ENCODE measurements at places on chromosomes 13 and 19. TPM values are rescaled to one million over a fixed set of nuclear protein-coding genes. Genes with fewer than 3 reads are reported as not detected.

MYO1F gene
- 277 TPM for total RNA-seq

CACNG7 gene
- not detected for total RNA-seq

IGFL2 gene
- total RNA-seq = not detected

DACH1 gene
- total RNA-seq = 0.13 TPM

PSG11 gene
- not detected for total RNA-seq

DNA sequence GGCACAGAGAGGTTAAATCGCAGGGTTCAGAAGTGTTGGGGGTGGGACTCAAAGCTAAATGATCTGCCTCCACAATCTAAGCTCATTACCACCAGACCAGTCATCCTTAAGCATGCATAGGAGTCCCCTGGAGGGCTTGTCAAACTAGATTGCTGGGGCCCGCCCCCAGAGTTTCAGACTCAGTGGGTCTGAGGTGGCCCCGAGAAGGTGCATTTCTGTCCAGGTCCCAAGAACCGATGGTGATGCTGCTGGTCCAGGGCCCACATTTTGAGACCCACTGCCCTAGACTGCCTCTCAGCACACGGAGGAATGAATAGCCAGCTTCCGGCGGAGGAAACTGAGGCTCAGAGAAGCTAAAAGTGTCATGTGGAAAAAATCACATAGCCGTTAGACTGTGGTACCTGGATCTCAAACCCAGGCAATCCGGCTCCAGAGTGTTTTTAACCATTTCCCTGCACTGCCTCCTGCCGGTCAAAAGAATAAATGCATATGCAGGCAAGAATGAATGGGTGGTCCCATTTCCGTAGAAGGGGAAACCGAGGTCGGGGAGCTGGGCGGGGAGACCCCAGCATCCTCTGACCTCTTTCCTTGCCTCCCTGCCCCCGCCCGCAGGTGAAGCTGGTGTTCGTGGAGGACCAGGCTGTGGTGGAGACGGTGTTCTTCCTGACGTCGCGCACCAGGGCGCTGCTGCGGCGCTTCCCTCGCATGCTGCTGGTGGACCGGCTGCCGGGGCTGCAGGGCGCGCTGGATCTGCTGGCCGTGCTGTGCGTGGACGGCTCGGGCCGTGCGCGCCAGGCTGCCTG lies 23.8 kb downstream of the ZSWIM9 start:
- DNase-seq = no peak

- DNase-seq = no peak
Measured at GRCh38 chr19:45800070-45800553, 7.5 kb upstream of the DMWD start.

DNA sequence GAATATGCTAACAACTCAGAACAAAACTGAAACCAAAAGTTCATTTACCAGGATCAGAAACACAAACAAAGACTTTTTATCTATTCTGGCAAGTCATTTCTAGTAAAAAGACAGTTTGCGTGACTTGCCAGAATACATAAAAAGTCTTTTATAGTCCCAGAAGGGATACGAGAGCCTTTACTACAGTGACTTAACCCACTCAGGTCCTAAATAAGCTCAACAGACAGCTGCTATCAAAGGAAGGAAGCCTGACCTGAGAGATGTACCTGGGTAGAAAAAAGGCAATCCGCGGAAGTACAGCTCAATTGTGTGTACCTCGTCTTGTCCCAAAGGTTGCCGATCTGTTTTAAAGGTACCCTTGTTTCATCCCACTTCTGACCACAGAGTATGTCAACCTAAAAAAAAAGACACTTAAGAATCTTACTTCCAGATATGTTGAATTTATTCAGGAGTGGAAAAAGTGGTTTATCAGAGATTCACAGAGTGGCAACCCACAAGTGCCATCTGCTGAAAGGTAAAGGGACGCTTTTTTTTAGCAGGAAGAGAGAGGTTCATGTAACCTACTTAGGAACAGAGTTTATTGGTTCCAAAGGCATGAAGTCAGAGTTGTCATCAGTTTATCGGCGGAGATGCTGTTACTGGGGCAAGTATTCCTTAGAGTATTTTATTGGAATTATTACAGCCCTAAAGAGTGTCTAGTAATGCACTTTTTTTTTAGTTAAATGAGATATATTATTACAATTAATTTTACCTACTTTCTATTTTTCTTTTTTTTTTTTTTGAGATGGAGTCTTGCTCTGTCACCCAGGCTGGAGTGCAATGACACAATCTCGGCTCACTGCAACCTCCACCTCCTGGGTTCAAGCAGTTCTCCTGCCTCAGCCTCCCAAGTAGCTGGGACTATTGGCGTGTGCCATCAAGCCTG lies 69.7 kb upstream of the C1QTNF9B start:
- peak; percentile 60 for DNase-seq

DNA sequence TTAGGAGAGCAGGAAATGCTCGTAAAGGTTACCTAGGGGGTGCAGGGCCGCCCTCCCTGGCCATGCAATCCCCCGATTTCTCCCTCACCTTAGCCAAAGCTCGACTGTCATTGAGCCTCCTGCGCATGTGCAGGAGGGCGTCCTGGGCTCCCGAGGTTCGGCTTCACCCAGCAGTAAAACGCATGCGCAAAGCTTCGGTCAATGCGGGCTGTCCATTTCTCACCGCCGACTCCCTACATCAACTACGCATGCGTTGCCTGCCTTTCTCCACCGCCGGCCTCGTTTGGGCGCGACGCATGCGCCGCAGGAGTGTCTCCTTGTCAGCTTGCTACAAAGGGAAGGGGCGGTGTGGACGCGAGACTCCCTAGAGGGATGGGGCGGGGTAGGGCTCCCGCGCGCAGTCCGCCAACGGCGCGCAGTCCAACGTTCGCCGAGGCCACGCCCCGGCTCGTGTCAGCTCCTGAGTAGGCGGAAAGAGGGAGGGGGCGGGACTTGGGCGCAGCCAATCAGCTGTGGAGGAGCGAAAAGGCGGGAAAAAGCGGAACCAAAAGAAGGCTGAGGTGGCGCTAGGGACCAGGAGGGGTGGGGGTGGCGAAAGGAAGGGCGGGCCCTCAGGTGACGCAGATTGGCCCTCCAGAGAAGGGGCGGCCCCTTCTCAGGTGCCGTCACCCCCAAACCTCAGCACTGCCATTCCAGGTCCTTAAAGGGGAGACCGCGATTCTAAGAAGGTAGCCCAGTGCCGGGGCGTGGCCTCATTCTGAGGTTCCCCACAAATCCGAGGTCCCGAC lies at the start of the genes SYNGR4 and TMEM143:
SYNGR4 (plus strand) TSS at position 558 of the 788 bp plus-strand sequence. CDS start 1,476 bp downstream, outside the sequence.
TMEM143 (minus strand) TSS at position 131 of the 788 bp plus-strand sequence; CDS start at position 111, 20 bp downstream.
- DNase-seq = peak; percentile 99

LILRB5 gene
- total RNA-seq = not detected

DNA sequence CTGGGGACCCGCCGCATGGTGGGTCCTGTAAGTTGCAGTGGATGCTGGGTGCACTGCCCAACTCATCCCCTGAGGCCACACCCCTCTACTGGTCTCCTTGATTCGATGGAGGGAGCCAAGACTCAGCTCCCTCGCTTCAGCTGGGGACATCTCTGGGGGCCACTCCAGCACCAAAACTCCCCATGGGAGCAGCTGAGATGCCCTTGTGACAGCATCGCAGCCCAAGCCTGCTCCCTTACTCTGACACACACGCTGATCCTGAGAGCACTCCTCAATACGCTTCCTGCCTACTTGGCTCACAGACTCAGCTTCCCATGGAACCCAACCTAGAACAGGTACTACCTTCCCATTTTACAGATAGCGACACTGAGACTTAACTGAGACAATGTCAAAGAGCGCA lies 56.2 kb downstream of the PEPD start:
- DNase-seq = no peak

DNA sequence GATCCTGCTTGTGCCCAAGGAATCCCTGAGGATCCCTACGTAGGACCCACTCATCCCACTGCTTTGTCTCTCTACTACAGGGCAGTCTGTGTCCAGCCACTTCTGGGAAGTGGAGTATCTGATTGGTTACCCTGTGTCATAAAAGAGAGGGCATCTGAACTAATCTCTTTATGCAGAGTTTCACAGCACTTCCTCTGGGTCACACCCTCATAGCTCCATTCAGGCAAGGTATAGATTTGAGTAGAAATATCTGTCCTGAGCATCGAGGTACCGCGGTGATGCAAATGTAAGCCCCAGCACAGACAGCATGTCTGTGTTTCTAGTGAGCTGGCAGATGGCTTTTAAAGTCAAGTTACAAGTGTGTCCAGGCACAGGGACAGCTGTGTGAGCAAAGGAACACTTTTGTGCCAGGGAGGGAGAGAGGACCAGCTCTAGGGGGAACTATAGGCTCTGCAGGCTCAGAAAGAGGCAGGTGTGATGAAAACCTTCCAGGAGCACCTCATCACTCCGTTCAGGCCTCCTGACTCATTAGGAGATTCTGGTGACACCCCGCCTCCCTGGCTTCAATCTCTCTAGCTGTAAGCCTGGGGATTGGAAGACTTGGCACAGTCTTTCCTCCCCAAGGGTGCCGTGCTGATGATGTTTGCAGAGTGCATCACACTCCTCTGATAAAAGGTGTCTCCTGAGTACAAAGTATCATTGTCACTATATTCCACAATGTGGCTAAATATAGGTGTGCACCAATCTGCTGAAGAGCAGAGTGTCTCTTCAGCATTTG lies 84.3 kb upstream of the UBL3 start:
- DNase-seq = no peak

GRCh38 chr13:41588899-41589298 lies 131.5 kb downstream of the RGCC start:
- no peak for DNase-seq

ZNF541 gene
- total RNA-seq = 0.62 TPM

GRCh38 chr19:55443045-55443823 lies at the start of gene SHISA7:
SHISA7 (minus strand) TSS chr19:55443300; CDS start chr19:55442863, 437 bp downstream.
- DNase-seq = no peak

GIPR gene
- 6.9 TPM for total RNA-seq

DNA sequence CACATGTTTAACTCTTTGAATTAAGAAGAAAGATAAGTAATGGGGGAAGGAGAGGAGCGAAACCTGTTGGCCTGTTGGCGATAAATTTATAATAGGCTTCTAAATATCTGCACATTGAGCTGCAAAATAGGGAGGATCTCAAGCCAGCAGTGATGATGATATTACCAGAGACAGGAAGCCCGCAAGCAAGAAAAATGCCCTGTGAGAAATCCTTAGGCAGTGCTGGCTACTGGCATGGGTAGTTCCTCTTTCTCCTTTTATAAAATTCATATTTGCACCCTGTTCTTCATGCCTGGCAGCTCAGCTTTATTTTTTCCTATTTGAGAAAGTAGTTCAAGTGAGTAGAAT lies 858 bp upstream of the USP12 start:
- DNase-seq = no peak

- peak; percentile 32 for DNase-seq
Measured at GRCh38 chr19:36009220-36009619, 607 bp upstream of the SYNE4 start.

SMIM44 gene
- not detected for total RNA-seq

GRCh38 chr13:94325650-94326049 lies 153.8 kb downstream of the DCT start:
- DNase-seq = no peak

ZNF99 gene
- total RNA-seq = not detected

- DNase-seq = no peak
Measured at GRCh38 chr13:102774214-102774568, 605 bp upstream of the TEX30 start.
